ENCODE measurements at places on chromosomes 7 and 10.

DNA sequence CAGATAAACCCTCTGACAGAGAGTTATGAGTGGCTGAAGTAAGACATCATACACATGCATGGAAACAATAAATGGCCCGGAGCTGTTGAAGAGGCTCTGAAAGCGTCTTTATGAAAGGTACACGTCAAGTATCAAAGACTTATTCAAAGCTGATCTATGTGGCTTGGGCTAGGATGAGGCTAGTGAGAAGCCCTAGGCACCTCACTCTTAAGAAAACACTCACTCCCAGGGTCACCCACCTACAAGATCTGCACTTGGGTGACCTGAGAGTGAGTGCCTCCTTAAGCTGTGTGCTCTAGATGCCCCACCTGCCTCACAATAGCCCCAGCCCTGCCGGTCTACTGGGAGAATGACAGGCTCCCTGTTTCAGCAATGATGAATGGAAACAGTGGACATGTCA lies 1.1 kb upstream of the GIMAP1 start:
- no peak for DNase-seq

DNA sequence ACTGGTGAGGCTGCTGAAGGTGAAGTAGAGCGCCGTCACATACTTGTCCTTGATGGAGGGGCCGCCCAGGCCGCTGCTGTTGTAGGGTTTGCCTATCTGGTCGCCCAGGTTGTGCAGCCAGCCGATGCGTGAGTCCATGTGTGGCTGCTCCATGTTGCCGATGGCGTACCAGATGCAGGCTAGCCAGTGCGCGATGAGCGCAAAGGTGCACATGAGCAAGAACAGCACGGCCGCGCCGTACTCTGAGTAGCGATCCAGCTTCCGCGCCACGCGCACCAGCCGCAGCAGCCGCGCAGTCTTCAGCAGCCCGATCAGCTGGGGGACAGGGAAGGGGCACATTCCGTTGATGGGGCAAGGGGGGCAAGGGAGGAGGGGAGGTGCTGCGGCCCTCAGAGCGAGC lies 26.6 kb downstream of the KCNH2 start:
- DNase-seq: no peak

DNA sequence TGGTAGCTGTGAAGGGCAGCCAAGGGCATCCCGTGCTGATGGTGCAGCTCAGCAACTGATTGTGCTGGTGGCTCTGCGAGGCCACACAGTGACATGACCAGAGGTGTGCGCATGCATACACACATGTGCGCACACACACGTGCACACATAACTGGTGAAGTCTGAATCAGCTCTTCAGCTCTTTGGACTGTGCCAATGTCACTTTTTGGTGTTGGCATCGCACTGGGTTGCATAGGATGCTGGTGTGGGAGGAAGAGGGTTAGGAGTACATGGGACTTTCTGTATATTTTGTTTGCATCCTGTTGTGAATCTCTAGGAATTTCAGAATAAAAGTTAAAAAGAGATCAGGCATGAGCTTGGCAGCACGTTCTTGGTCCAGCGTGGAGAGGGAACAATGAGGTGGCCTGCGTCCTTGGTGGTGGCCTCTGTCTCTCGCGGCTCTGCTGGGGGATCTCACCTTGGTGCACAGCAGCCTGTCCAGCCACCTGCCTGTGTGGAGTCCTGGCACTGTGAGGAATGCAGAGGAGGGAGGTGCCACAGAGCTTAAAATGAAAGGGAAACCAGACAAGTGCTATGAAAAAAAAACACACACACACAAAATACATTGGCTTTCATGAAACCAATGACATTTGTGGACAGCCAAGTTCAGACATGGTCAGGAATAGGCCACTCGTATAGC lies 124.0 kb downstream of the TRRAP start:
- no peak for DNase-seq

DNA sequence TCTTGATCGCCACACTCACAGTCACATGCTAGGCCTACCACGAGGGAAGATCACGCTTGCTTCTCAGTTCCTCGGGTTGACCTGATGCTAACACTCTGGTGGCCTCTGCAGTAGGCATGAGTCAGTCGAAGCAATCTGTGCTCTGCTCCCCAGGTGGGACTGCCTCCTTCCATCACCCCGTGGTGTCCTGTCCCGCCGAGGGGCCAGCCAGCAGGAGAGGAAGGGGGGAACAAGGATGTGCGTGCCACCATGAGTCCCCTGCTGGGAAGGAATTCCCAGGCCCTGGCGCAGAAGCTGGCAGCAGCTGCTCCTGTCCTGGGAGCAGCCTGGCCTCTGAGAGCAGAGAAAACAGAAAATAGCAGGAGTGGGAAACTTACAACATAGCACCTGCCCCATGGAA lies 695.0 kb upstream of the NRP1 start:
- no peak for DNase-seq

DNA sequence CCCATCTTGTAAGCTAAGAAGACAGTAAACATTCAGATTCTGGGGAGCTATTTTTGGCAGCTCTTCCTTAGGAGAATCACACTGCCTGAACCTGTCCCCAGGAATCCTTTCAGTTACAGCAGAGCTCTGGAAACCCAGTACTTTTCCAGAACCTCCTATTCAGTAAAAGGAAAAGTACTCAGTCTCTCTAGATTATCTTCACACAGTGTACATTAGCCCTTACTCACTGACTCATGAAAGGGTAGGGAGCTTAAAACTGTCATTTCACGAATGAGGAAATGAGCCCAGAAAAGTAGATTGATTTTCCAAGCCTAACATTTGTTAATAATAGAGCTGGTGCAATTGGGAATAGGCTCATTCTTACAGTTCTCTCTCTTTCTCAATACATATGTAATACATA lies 3.9 kb upstream of the CNNM1 start:
- DNase-seq: no peak

DNA sequence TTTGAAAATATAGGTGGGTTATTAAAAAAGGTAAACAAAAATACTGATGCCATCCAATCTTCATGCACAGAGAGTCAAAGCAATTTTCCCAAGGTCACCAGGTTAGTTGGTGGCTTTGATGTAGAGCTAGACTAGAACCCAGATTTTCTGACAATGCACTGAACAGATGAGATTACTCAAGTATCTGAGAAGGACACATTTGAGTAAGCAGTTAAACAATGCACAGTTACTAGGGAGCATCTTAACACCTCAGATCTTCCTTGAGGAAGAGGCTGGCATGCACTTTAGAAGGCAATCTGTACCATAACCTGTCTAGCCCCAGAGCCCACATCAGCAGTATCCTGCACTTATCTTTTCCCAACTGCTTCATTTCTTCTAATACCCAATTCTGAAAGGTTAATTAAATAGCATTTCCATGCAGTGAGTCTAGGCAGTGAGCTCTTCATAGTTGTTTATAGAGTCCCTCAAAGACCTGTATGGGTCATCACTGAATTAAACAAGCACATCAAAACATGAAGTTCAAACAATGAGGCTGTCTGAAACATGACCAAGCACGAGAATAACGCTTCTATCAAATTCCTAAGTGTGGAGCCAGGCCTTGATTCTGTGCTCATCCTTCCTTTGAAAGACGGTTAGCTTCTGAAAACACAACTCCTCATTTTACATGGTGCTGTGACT lies 38.2 kb upstream of the ANK3 start:
- DNase-seq: no peak

GRCh38 chr10:76034353-76035205 lies 603.2 kb downstream of the LRMDA start:
- DNase-seq: no peak

GRCh38 chr7:117399820-117400422 lies 27.4 kb downstream of the ASZ1 start:
- no peak for DNase-seq

- DNase-seq: no peak
These were observed 892.0 kb upstream of the CELF2 start for GRCh38 chr10:10125676-10126075.

GRCh38 chr7:101545441-101546190 lies 83.5 kb downstream of the MYL10 start:
- no peak for DNase-seq

DNA sequence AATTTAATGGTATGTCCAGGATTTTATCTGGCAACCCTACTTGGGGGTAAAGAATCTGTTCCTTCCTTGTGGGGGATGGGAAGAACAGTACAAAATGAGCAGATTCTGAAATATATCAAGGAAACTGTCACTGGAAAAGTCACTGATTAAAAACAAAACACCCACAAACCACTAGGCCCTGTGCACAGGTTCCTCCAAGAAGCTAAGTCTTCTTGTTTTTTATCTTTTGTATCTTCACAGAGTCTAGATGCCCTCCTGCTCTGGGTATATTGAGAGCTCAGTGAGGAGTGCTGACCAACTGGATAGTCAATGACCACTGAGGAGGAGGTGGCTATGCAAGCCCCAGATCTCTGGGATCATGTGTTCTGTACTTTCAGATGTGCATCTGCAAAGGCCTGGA lies 86.8 kb upstream of the ANKRD1 start:
- no peak for DNase-seq

DNA sequence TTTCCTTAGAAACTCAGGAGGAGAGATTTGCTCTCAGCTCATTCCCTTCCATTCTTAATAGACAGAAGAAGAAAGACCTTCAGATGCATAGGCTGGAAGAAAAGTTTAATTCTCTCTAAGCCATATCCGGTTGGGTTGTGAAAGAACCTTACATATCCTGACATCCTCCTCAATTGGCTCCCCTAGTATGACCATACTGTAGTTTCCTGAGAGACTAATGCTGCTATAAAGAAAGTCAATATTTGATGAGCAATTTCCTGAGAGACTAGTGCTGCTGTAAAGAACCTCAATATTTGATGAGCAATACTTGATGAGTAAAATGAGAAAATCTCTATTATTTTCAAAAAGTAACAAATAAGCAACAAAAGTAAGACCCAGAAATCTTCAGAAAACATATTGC lies 888.5 kb upstream of the SORCS1 start:
- no peak for DNase-seq

DNA sequence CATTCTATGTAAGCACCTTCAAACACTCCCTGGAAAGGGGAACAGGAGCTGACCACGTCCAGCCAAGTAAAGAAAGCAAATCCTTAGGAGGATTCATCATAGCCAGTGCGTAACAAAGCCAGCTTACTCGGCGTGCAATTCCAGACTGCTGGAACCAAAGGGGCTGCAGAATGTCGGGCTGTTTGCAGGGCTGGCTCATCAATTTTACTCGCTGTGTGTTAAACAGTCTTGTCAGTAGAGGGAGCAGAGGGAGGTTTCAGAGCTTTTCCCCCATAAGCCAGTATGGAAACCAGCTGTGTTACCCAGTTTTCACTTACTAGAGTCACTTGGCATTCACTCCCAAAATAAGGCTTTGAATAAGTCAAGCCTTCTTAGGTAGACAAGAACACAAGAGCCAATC lies 127.1 kb downstream of the KMT2E start:
- DNase-seq: no peak

GRCh38 chr10:123298583-123298982 lies 144.4 kb downstream of the BUB3 start:
- no peak for DNase-seq

DNA sequence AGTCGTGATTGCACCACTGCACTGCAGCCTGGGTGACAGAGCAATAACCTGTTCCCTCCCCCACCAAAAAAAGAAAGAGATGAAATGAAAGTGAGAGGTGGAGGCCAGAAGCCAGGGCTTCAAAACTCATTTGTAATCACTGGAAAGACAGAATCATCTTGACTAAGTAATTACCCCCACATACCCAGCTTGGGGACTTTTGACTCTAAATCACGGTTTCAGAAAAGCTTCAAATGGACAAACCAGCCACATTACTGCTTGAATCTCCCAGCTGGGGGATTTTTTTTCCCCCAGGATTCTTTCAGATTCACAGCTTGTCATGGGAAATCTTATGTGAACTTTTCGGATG lies 361.0 kb downstream of the FRMD4A start:
- DNase-seq: no peak

DNA sequence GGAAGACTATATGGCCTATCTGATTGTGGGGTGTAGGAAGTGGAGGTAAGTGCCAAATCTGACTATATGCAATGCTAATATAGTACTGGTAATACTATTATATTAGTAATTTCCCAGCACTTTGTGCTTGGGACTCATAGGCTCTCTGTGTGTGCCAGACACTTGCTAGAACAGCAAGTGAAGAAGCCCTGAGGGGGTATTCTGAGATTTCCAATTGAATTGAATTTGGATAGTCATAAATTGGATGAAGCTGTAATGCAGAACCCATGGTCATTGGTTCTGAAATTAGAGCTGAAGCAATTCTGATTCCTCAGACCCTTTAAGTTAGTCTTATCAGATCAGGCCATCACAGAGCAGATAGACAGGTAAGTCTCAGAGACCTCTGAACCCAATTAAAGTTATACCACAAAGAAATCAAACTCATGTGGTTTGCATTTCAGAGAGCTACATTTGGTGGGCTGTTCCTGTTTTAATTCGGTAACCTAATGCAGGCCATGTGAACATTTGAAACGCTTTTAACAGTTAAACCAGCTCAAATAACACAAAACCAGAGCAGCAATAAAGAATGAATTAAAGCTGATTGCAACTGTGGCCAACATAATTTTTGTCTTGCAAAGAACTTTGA lies 179.5 kb downstream of the CREB5 start:
- no peak for DNase-seq

DNA sequence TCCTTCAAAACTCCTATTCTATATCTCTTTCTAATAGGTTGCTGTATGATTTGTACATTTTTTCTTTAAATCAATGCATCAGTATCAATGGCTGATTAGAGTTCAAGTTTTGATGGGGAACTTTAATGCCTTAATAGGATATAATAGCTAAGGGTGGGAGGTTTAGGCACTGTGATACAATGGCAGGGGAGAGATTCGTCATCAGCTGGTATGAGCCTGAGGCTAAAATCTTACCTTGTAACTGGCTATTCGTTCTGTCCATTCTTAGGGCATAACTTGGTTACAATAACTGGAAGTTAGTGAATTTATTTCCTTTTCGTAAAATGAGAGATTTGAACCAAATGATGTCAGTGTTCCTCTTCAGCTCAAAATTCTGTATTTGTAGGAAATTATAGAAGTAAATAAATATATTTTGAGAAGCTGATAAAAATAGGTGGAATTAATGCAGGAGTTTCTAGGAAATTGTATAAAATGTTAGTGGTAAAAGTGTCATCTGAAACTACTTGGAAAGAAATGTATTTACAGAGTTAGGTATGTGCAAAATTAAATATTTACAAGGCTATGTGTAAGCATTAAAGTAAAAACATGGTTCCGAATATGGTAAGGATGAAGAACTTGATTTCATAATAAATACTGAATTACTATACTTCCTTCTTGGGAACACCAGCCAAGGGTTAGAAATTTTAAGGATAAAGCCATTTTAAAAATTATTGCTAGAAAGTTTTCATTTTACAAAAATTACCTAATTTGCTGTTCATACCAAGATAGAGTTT lies 27.5 kb upstream of the NAMPT start:
- no peak for DNase-seq

DNA sequence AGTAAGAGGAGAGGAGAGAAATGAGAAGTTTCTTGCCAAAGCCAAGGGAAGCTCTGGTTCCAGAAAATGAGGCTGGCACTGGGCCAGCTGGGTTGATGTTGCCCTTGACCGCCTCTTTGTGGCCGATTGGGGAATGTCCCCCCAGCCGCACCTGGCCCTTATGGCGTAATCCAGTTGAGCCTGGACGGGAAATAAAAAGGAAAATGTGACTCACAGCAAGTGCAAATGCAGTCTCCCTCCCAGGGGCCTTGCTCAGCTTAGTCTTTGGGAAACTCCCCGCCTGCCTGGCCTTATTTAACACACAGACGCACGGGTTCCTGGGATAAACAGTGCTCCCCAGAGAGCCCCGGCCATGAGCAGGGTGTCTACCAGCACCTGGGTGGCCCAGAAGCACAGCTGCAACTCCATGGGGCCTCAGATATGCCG lies 174.8 kb downstream of the KIAA1217 start:
- DNase-seq: peak; percentile 92

- no peak for DNase-seq
These were observed 37.1 kb downstream of the TRUB1 start for GRCh38 chr10:114975091-114975490.
